PC-3 (cell line): ENCODE measurements at places on chromosomes 2 and 18. TPM values are rescaled to one million over a fixed set of nuclear protein-coding genes. Genes with fewer than 3 reads are reported as not detected.

DNA sequence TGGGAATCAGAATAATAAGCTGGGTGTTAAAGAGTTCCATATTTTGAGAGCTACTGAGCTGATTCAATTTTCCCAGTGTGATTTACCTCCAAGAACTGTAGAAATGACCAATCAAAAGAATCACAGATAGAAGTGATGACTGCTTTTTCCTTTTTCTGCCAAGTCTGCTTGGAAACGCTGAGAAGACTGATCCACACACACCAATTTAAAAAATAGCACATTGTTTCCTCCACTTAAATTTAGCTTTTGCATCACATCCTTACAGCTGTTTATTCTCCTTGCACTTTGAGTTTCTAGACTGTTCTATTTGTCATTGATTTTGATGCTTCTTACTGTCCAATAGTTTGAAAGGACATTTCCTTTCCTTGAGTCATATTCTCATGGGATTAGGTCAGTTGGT lies 590.3 kb upstream of the CHAC2 start:
- DNase-seq = no peak
- H3K4me3 ChIP-seq = no peak overlapping the region
- no peaks in the 10 kb centered on the region for H3K27me3 ChIP-seq
- no peak overlapping the region for H3K27ac ChIP-seq
- no peaks in the 10 kb centered on the region for H3K36me3 ChIP-seq
- peaks cover 9% of the 10 kb centered on the region for H3K4me1 ChIP-seq

GRCh38 chr18:55206927-55207326 lies 247.7 kb upstream of the CCDC68 start:
- DNase-seq = peak; percentile 20
- H3K27ac ChIP-seq = no peak overlapping the region
- no peaks in the 10 kb centered on the region for H3K36me3 ChIP-seq
- no peaks in the 10 kb centered on the region for H3K4me1 ChIP-seq

DNA sequence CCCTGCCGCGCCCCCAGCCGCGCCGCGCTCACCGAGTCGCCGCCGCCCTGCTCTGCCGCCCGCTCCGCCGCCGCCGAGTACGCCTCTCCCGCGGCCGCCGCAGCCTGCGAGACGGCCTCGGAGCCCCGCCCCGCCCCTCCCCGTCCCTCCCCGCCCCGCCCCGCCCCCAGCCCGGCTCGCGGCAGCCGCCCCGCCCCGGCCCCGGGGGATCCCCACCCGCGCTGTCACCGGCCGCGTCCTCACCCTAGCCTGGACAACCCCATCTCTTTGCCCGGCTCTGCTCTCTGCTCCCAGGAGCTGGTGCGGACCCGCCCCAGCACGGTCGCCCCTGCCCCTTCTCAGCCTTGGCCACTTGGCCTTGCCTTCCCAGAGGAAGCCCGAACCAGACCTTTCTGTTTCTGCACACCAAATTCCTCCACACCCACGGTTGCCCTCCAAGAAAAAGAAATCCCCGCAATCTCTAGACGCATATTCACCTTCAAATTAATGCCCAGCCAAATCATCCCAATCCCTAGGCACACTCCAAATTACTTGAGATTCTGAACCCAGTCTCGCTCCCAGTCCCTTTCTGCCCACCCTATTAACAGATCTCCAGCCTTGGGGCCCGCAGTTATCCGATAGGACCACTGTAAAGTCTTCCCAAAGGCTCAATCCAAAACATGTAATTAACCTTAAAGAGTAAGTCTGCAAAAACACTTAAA lies at the start of gene CYRIA:
TSS of gene CYRIA (minus strand) at position 87 of the 701 bp plus-strand sequence. CDS start 77,715 bp downstream, outside the sequence.
- H3K4me3 ChIP-seq = no peak within 1 kb of the TSS
- no peaks in the 10 kb centered on the region for H3K36me3 ChIP-seq
- no peak for DNase-seq
- H3K27me3 ChIP-seq = peaks cover 8% of the 10 kb centered on the region
- H3K4me1 ChIP-seq = no peaks in the 10 kb centered on the region

Gene SCYGR2
- not detected in 2 replicates for total RNA-seq

DNA sequence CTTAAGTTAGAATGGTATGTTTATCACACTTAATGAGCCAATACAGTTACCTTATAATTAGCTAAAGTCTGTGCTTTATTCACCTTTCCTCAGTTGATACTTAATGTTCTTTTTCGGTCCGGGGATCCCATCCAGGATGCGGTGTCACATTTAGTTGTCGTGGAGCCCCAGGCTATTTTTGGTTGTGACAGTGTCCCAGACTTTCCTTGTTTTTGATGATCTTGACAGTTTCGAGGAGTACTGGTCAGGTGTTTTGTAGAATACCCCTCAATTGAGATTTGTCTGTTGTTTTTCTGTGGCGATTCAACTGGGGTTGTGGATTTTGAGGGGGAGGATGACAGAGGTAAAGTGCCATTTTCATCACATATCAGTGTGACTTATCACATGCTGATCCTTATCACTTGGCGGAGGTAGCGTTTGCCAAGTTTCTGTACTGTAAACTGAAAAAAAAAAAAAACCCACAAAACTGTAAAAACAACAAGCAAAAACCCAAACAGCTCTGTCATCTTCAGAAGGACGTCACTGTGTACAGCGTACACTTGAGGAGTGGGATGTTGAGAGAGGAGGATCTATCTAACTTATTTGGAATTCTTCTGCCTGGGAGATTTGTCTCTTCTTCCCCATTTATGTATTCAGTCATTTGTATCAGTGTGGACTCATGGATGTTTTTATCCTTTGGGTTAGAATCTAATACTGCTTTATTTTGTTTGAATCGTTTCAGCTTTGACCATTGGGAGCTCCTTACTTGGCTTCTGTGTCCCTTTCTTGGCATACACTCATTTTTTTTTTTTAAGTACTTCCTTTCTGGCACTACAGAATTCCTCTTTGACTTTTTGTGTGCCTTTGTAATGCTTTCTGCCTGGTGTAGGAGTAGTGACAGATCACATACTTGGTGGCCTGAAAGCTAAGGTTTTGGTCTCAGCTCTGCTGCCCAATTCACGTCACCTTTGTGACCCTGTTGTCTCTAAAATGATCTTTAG lies 68.1 kb downstream of the FMNL2 start:
- no peaks in the 10 kb centered on the region for H3K27me3 ChIP-seq
- no peak for DNase-seq
- no peak overlapping the region for H3K4me3 ChIP-seq

DNA sequence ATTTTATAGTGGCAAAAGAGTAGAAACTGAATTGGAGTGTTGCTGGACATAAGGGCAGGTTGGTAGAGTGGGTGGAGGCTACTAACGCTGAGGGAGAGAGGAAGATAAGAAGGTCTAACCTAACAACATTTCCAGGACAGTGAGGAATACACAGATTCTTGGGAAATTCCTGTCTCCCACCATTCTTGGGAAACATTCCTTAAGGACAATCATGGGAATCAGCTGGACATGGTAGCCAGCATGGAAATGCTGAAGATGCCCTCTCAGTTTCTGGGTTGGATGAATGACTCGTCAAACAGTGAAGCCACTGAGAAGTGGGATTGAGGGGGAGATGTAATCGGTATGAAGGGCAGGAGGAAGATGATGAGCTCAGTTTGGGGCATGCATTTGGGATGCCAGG lies 265.4 kb downstream of the AFF3 start:
- H3K27ac ChIP-seq = no peak overlapping the region
- no peak overlapping the region for H3K4me3 ChIP-seq
- no peak for DNase-seq

DNA sequence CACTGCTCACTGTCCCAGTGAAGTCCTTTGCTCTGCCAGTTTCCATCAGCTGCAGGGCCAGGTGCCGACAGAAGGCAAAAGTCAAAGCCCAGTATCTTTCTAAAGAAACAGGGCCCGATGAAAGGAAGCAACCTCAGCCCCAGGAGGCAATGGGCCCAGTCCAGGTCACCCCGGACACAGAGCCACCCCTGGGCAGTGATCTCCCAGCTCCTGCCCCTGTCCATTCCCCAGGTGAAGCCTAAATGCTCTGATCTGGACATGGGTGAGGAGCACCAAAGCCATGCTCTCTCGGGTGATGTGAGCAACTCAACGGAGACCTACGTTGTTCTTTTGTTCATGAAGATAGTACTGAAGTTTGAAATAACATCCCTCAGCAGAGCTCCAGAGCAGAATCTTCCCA lies 61.6 kb downstream of the HDAC4 start:
- DNase-seq = no peak
- no peak overlapping the region for H3K4me3 ChIP-seq
- H3K4me1 ChIP-seq = no peaks in the 10 kb centered on the region
- no peak overlapping the region for H3K27ac ChIP-seq
- no peaks in the 10 kb centered on the region for H3K27me3 ChIP-seq
- H3K36me3 ChIP-seq = no peaks in the 10 kb centered on the region

- no peaks in the 10 kb centered on the region for H3K27me3 ChIP-seq
- DNase-seq = no peak
- H3K4me1 ChIP-seq = no peaks in the 10 kb centered on the region
- H3K36me3 ChIP-seq = peaks cover 35% of the 10 kb centered on the region
Measured at GRCh38 chr2:3442185-3442584, 62.7 kb downstream of the TRAPPC12 start.

Gene VPS4B
- 44.7 and 50.3 TPM in 2 replicates for total RNA-seq

GRCh38 chr18:6537475-6537874 lies 122.8 kb upstream of the L3MBTL4 start:
- H3K4me1 ChIP-seq = peaks cover 10% of the 10 kb centered on the region; the same call in 1 of the 2 replicates
- H3K36me3 ChIP-seq = no peaks in the 10 kb centered on the region
- no peak overlapping the region for H3K27ac ChIP-seq
- no peak overlapping the region for H3K4me3 ChIP-seq
- H3K27me3 ChIP-seq = no peaks in the 10 kb centered on the region
- DNase-seq = no peak

- peak; percentile 44 for DNase-seq
- H3K4me1 ChIP-seq = peaks cover 12% of the 10 kb centered on the region; the same call in 1 of the 2 replicates
- no peaks in the 10 kb centered on the region for H3K36me3 ChIP-seq
- H3K4me3 ChIP-seq = no peak overlapping the region
- no peaks in the 10 kb centered on the region for H3K27me3 ChIP-seq
Measured at GRCh38 chr2:174024524-174025270, 59.5 kb upstream of the SP3 start.

DNA sequence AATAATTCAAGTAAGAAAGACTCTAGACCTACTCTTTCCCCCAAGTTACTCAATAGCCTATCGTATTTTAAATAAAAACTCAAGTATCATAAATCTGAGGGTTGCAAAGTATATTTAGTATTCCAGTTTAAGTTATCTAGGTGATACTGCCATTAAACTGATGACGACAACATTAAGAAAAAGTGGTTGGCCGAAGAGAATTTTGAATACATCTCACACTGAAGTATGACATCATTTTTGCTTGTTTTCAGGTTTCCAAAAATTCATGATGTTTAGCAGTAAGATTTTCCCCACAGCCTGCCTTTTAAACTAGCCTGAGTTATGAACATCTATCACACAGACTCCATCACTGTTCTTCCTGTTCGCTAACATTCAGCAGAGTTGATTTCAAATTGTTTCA lies 102.1 kb upstream of the RAB27B start:
- no peak overlapping the region for H3K4me3 ChIP-seq
- no peaks in the 10 kb centered on the region for H3K27me3 ChIP-seq
- no peaks in the 10 kb centered on the region for H3K36me3 ChIP-seq
- no peaks in the 10 kb centered on the region for H3K4me1 ChIP-seq
- H3K27ac ChIP-seq = no peak overlapping the region
- DNase-seq = no peak

- DNase-seq = no peak
- H3K36me3 ChIP-seq = no peaks in the 10 kb centered on the region
- H3K4me1 ChIP-seq = peaks cover 31% of the 10 kb centered on the region
- H3K27ac ChIP-seq = no peak overlapping the region
Measured at GRCh38 chr2:169363560-169364150, 1.3 kb upstream of the LRP2 start.

Gene ALLC
- total RNA-seq = not detected in 2 replicates

- no peak overlapping the region for H3K27ac ChIP-seq
- H3K27me3 ChIP-seq = 0 out of 2 replicates have a peak, but pooled peaks cover 3% of the 10 kb centered on the region
- DNase-seq = no peak
- no peak overlapping the region for H3K4me3 ChIP-seq
- H3K4me1 ChIP-seq = no peaks in the 10 kb centered on the region
Measured at GRCh38 chr18:70709144-70709543, 420.3 kb downstream of the SOCS6 start.

DNA sequence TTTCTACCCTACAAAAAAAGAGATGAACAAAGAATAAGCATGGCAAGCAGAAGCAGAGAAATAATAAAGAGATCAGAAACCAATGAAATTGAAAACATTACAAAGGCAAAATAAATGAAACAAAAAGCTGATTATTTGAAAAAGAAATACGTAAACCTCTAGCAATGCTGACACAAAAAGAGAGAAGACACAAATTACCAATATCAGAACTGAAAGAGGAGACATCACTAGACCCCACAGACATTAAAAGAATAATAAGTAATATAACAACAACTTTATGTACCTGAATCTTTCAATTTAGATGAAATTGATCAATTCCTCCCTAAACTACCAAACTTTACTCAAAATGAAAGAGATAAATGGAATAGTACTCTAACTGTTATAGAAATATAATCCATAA lies 75.9 kb downstream of the TMEM163 start:
- no peaks in the 10 kb centered on the region for H3K4me1 ChIP-seq
- H3K4me3 ChIP-seq = no peak overlapping the region
- H3K27ac ChIP-seq = no peak overlapping the region
- peaks cover 6% of the 10 kb centered on the region; the same call in 1 of the 2 replicates for H3K27me3 ChIP-seq
- DNase-seq = no peak

Gene RTP5
- total RNA-seq = not detected in 2 replicates

DNA sequence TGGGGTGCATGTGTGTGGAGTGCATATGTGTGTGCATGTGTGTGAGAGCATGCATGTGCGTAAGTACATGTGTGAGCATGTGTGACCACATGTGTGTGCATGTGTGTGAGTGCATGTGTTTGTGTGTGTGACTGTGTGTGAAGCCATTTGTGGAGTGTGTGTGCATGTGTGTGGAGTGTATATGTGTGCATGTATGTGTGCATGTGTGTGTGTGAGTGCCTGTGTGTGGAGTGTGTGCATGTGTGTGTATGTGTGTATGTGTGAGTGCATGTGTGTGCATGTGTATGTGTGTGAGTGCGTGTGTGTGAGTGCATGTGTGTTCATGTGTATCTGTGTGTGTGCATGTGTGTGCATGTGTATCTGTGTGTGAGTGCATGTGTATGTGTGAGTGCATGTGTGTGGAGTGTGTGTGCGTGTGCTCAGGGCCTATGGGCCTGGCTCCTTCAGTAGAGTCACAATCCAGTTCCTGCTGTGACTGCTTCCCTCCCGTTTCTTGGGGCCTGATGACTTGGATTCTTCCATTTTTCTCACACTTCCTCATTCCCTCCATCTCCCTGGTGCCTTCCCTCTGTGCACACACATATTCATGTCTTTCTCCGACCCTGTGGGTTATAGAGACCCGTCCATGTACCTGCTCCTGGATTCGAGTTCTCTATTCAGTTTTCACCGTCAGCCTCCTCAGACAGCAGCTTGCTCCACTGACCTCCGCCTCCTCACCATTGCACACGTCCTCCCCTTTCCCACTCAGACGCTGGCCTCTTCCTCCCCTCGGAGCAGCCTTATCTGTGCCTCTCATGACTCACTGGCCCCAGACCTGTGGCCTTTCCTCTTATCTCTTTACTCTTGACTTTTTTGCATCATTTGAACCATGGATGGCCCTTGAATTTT lies 25.2 kb downstream of the TOGARAM2 start:
- no peaks in the 10 kb centered on the region for H3K4me1 ChIP-seq
- no peak overlapping the region for H3K4me3 ChIP-seq
- no peaks in the 10 kb centered on the region for H3K27me3 ChIP-seq
- no peaks in the 10 kb centered on the region for H3K36me3 ChIP-seq
